ENCODE measurements at places on chromosomes 5 and 9.

GRCh38 chr9:130017076-130017475 lies 25.9 kb downstream of the FNBP1 start:
- H3K27ac ChIP-seq, result peak overlapping the region; percentile 92
- DNase-seq, result no peak
- peaks cover 57% of the 10 kb centered on the region for H3K4me1 ChIP-seq
- no peaks in the 10 kb centered on the region for H3K27me3 ChIP-seq
- H3K36me3 ChIP-seq, result peaks cover 26% of the 10 kb centered on the region

- no peaks in the 10 kb centered on the region for H3K4me1 ChIP-seq
- no peak for DNase-seq
- H3K36me3 ChIP-seq, result peaks cover 7% of the 10 kb centered on the region
- H3K27me3 ChIP-seq, result peaks cover 28% of the 10 kb centered on the region
Measured at GRCh38 chr9:107483666-107484065, 5.9 kb downstream of the KLF4 start.

- H3K27ac ChIP-seq, result no peak overlapping the region
- DNase-seq, result no peak
- H3K4me3 ChIP-seq, result no peak overlapping the region
- peaks cover 7% of the 10 kb centered on the region for H3K4me1 ChIP-seq
- no peaks in the 10 kb centered on the region for H3K36me3 ChIP-seq
Measured at GRCh38 chr9:78354989-78355388, 58.1 kb downstream of the PSAT1 start.

- H3K4me3 ChIP-seq, result no peak overlapping the region
- peaks cover 3% of the 10 kb centered on the region for H3K36me3 ChIP-seq
- H3K4me1 ChIP-seq, result no peaks in the 10 kb centered on the region
- no peak overlapping the region for H3K27ac ChIP-seq
- H3K27me3 ChIP-seq, result no peaks in the 10 kb centered on the region
Measured at GRCh38 chr5:62650197-62650596, 71.6 kb downstream of the LRRC70 start.

- peaks cover 3% of the 10 kb centered on the region for H3K36me3 ChIP-seq
- H3K4me3 ChIP-seq, result no peak overlapping the region
- H3K27me3 ChIP-seq, result no peaks in the 10 kb centered on the region
- DNase-seq, result no peak
- H3K4me1 ChIP-seq, result no peaks in the 10 kb centered on the region
- H3K27ac ChIP-seq, result no peak overlapping the region
Measured at GRCh38 chr9:137482094-137482781, 23.1 kb upstream of the NSMF start.

DNA sequence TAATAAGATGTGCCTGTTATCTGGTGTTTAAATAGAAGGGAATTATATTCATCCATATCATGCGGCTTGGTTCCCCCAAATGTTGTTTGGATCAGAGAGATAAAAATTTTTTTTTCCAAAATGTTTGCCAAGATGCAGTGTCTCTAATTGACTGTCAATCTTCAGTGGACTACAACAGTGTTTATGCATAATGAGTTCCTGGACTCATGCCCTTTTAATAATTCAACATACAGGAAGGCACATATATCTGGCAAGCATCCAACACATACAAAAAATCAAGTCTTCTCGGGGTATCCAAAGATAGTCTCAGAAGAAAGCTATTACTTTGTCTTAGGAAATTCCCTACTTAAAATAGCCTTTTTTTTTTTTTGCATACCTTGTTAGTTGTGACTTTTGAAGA lies 1534.7 kb downstream of the EFNA5 start:
- H3K27me3 ChIP-seq, result no peaks in the 10 kb centered on the region
- no peak for DNase-seq
- H3K36me3 ChIP-seq, result no peaks in the 10 kb centered on the region
- no peaks in the 10 kb centered on the region for H3K4me1 ChIP-seq
- no peak overlapping the region for H3K4me3 ChIP-seq
- H3K27ac ChIP-seq, result no peak overlapping the region

DNA sequence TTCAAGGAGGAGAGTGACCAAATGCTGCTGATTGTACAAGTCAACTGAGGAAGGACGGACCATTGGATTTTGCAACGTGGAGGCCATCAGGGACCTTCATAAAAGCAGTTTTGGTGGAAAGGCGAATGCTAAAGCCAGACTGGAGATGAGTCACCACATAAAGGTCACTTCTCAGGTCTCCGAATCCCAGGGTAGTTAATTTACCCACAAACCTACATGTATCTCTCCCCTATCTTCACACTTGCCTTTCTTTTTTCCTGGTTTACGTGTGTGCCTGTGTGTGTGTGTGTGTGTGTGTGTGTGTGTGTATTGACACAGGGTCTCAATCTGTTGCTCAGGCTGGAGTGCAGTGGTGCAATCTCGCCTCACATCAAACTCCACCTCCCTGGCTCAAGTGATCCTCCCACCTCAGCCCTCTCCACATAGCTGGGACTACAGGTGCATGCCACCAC lies 4.6 kb upstream of the CTNNA1 start:
- DNase-seq, result no peak
- H3K36me3 ChIP-seq, result peaks cover 2% of the 10 kb centered on the region
- H3K4me3 ChIP-seq, result no peak overlapping the region
- H3K27ac ChIP-seq, result no peak overlapping the region

GRCh38 chr5:139960723-139961383 lies 82.2 kb downstream of the NRG2 start:
- no peaks in the 10 kb centered on the region for H3K36me3 ChIP-seq
- DNase-seq, result no peak
- no peaks in the 10 kb centered on the region for H3K4me1 ChIP-seq
- H3K4me3 ChIP-seq, result no peak overlapping the region
- no peaks in the 10 kb centered on the region for H3K27me3 ChIP-seq
- H3K27ac ChIP-seq, result no peak overlapping the region

DNA sequence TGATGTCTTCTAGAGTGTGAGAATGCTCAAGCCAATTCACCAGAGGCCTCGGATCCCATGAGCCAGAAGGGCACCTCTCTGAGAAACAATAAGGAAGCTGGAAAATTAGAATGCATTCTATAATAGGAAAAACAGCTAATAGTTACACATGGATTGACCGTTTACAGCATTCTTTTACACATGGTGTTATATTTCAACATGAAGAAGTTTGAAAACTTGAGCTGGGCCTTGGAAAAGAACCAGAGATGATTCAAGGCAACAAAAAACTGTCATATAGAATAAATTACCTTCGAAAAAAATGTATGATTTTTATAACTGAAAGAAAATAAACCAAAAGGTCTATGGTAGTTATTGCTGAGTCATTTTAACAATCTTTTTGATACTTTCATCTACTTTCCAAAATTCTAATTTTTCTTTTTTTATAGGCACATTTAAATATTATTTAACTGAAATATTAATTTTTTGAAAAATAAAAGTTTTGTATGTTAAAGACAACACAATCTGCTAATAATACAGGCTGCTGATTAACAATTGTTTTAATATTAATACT lies 6.2 kb downstream of the SH3TC2 start:
- H3K4me1 ChIP-seq, result no peaks in the 10 kb centered on the region
- H3K4me3 ChIP-seq, result no peak overlapping the region

- peaks cover 1% of the 10 kb centered on the region for H3K36me3 ChIP-seq
- H3K4me3 ChIP-seq, result no peak overlapping the region
- no peaks in the 10 kb centered on the region for H3K27me3 ChIP-seq
- no peaks in the 10 kb centered on the region for H3K4me1 ChIP-seq
- no peak for DNase-seq
- H3K27ac ChIP-seq, result no peak overlapping the region
Measured at GRCh38 chr9:37936376-37936775, 32.4 kb upstream of the SLC25A51 start.

DNA sequence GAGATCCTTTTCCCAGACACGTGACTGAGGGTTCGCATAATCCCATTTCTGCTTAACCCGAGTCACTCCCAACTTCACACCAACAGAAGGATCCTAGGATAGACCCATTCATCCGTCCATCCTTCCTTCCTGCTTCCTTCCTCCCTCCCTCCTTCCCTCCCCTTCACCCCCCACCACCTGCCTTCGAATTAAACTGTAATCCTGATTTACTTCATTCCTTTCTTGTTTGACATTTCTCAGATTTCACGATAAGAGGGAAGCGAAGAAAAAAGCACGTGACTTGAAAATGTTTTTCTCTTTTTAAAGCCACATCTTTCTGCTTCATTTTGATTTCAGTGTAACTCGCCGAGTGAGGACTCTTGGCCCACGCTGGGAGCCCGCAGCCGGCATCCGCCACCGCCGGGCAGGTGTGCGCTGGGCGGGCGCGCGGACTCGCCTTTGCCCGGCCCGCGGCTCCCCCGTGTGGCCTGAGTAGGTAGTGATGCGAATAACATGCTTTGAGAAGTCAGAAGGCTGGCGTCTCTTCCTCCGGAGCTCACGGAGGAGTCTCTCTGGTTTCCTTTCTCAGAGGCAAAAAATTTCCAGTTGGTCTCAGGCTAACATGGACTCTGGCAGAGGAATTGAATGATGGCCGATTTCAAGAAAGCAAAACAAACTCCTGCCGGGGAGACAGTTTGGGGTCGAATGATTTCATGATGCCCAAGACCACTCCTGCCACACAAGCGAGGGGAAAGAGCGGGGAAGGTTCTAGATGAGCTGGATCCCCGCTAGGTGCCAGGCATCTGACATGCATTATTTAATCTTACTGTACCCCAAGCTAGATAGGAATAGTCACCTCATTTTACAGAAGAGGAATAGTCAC lies 117.7 kb downstream of the SLC12A2 start:
- no peaks in the 10 kb centered on the region for H3K36me3 ChIP-seq
- H3K4me1 ChIP-seq, result peaks cover 5% of the 10 kb centered on the region
- no peaks in the 10 kb centered on the region for H3K27me3 ChIP-seq
- no peak overlapping the region for H3K4me3 ChIP-seq

GRCh38 chr9:133210609-133211008 lies 1.6 kb upstream of the OBP2B start:
- no peak overlapping the region for H3K27ac ChIP-seq
- H3K27me3 ChIP-seq, result peaks cover 50% of the 10 kb centered on the region
- no peaks in the 10 kb centered on the region for H3K4me1 ChIP-seq
- peaks cover 1% of the 10 kb centered on the region for H3K36me3 ChIP-seq

GRCh38 chr5:166517976-166518375 lies 1773.5 kb upstream of the WWC1 start:
- H3K4me1 ChIP-seq, result no peaks in the 10 kb centered on the region
- no peak overlapping the region for H3K4me3 ChIP-seq

DNA sequence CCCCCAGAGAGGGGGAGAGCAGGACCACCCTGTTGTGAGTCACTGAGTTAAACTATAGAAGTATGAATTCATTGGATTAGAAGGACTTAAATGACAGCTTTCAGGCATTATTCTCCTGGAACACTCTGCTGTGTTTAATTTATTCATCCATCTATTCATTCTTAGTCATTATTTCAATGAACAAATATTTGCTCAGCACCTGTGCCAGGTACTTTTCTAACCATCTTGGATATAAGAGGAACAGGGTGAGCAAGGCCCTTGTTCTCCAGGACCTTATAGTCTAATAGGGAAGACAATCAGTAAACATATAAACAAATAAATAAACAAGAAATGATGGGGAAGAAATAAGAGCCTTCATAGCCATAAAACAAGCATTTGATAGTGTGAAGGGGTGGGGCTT lies 483.9 kb upstream of the BRINP1 start:
- no peaks in the 10 kb centered on the region for H3K36me3 ChIP-seq
- no peaks in the 10 kb centered on the region for H3K27me3 ChIP-seq
- no peak overlapping the region for H3K27ac ChIP-seq
- no peaks in the 10 kb centered on the region for H3K4me1 ChIP-seq
- no peak for DNase-seq

DNA sequence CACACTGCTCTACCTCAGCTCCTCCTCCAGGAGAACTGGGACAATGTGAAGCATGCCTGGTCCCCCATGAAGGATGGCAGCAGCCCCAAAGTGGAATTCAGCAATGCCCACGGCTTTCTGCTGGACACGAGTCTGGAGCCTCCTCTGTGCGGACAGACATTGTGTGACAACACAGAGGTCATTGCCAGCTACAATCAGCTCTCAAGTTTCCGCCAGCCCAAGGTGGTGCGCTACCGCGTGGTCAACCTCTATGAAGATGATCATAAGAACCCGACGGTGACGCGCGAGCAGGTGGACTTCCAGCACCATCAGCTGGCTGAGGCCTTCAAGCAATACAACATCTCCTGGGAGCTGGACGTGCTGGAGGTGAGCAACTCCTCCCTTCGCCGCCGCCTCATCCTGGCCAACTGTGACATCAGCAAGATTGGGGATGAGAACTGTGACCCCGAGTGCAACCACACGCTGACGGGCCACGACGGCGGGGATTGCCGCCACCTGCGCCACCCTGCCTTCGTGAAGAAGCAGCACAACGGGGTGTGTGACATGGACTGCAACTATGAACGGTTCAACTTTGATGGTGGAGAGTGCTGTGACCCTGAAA lies 34.1 kb downstream of the PAPPA start:
- no peak overlapping the region for H3K27ac ChIP-seq
- no peaks in the 10 kb centered on the region for H3K27me3 ChIP-seq
- H3K36me3 ChIP-seq, result peaks cover 2% of the 10 kb centered on the region
- H3K4me3 ChIP-seq, result no peak overlapping the region
- no peaks in the 10 kb centered on the region for H3K4me1 ChIP-seq

- H3K27me3 ChIP-seq, result no peaks in the 10 kb centered on the region
- H3K36me3 ChIP-seq, result peaks cover 11% of the 10 kb centered on the region
- DNase-seq, result no peak
- no peak overlapping the region for H3K27ac ChIP-seq
- H3K4me3 ChIP-seq, result no peak overlapping the region
- peaks cover 6% of the 10 kb centered on the region for H3K4me1 ChIP-seq
Measured at GRCh38 chr5:149489605-149490037, 61.6 kb downstream of the CSNK1A1 start.

DNA sequence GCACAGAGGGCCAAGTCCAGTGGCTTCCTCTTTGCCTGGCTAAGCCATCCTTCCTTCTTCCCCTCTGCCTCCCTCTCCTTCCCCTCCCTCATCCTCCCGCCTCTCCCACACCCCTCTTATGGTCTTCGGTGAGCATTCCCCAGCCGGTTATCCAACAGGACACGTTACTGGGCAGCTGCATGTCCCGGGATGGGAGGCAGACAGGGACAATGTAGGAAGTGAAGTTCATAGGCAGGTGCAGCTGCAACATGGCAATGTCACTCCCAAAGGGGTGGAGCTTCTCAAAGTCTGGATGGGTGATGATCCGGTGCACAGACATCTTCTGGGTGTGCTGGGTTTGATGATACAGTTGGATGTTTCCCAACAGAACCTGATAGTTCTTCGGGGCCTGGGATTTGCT lies 71.4 kb upstream of the SPTLC1 start:
- H3K36me3 ChIP-seq, result no peaks in the 10 kb centered on the region
- DNase-seq, result no peak
- peaks cover 7% of the 10 kb centered on the region for H3K27me3 ChIP-seq
- H3K4me1 ChIP-seq, result no peaks in the 10 kb centered on the region

GRCh38 chr9:124941679-124942561 lies 1.0 kb upstream of the GOLGA1 start:
- peaks cover 29% of the 10 kb centered on the region for H3K4me1 ChIP-seq
- peaks cover 19% of the 10 kb centered on the region for H3K36me3 ChIP-seq
- peak overlapping the region; percentile 88 for H3K4me3 ChIP-seq
- H3K27ac ChIP-seq, result peak overlapping the region; percentile 96
- DNase-seq, result peak; percentile 44

DNA sequence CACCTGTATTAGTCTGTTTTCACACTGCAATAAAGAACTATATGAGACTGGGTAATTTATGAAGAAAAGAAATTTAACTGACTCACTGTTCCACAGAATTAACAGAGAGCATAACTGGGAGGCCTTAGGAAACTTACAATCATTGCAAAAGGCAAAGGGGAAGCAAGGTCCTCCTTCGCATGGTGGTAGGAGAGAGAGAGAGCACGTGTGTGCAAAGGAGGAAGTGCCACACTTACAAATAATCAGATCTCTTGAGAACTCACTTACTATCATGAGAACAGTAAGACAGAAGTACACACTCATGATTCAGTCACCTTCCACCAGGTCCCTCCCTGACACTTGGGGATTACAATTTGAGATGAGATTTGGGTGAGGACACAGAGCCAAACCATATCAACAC lies 258.7 kb downstream of the TRIM32 start:
- H3K27me3 ChIP-seq, result no peaks in the 10 kb centered on the region
- no peak overlapping the region for H3K27ac ChIP-seq
- H3K36me3 ChIP-seq, result peaks cover 2% of the 10 kb centered on the region
- no peaks in the 10 kb centered on the region for H3K4me1 ChIP-seq
- H3K4me3 ChIP-seq, result no peak overlapping the region

Measured in central memory CD8-positive, alpha-beta T cell (primary cell).